Activated T-helper 1 cell treated with anti-CD3 and anti-CD28 coated beads, Interleukin-12 subunit alpha, Interleukin-12 subunit beta, Interleukin-2, Interleukin-4 antibody, amounts not matched to agents 30 ng/mL and 10 ng/mL and 1 ng/mL, durations not matched to agents 14 hours and 24 hours and 36 hours (primary cell): ENCODE measurements at places on chromosomes 4 and X. TPM values are rescaled to one million over a fixed set of nuclear protein-coding genes. Genes with fewer than 3 reads are reported as not detected.

DNA sequence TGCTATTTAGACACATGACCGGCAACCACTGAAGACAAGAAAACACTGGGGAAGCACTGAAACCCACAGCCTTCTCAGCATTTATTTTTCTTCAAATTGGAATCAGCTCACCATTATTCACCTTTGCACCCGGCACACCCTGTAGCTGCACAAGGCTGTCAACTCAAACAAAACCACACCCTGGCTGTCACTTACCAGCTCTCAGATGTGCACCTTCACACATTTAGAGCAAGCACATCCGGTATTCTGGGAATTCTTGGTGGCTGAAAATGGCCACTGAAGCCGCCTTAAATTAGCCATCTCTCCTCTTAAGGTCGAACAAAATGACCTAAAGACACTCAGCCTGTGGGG is 5.9 kb downstream of the ZFYVE28 start:
- peaks cover 12% of the 10 kb centered on the region for H3K27me3 ChIP-seq
- peak overlapping the region; percentile 93 for H3K27ac ChIP-seq
- peak; percentile 71 for DNase-seq

- no peak overlapping the region for H3K4me3 ChIP-seq
- no peak overlapping the region for H3K27ac ChIP-seq
- DNase-seq = no peak
- H3K4me1 ChIP-seq = no peaks in the 10 kb centered on the region
- no peaks in the 10 kb centered on the region for H3K27me3 ChIP-seq
Observed at GRCh38 chr4:168887809-168888208, 122.2 kb downstream of the CBR4 start.

DNA sequence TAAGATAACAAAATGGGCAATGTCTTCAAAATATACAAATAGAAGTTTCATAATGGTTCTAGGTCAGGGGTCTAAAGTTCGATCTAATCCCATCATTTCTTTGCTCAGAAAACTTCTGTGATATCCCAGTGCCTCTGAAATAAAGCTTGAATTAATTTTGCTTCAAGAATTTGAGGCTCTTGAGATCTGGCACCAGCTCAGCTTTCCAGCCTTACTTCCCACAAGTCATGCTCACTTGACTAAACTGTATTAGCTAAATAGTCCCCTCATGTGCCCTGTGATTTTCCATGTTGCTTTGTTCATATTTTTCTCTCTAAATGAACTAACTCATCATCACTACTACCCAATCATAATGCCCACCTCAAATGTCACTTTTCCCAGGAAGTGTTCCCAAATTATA is 50.8 kb upstream of the MBNL3 start:
- H3K4me3 ChIP-seq = no peak overlapping the region
- peaks cover 6% of the 10 kb centered on the region for H3K27me3 ChIP-seq
- H3K4me1 ChIP-seq = no peaks in the 10 kb centered on the region
- H3K36me3 ChIP-seq = no peaks in the 10 kb centered on the region
- DNase-seq = no peak
- H3K27ac ChIP-seq = no peak overlapping the region

DNA sequence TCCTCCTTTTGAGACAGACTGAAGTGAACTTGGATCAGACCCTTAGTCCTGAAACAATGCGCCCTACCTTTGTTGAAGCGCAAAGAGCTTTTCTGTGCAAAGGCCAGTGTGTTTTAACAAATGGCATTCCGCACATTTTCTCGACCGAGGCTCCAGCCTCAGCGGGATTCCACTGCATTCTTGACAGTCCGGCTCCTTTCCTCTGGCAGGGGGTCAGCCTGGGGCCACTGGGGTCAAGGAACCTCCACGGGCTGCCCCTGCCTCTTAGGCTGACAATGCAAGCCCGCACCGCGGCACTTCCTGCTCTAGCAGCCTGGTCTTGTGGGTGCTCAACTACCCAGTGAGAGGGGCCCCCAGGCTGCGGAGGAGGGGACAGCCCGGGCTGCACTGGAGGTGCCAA is 47.2 kb upstream of the TFDP3 start:
- H3K4me3 ChIP-seq = no peak overlapping the region
- no peaks in the 10 kb centered on the region for H3K36me3 ChIP-seq
- H3K27me3 ChIP-seq = no peaks in the 10 kb centered on the region
- no peak for DNase-seq
- no peak overlapping the region for H3K27ac ChIP-seq
- H3K4me1 ChIP-seq = no peaks in the 10 kb centered on the region

DNA sequence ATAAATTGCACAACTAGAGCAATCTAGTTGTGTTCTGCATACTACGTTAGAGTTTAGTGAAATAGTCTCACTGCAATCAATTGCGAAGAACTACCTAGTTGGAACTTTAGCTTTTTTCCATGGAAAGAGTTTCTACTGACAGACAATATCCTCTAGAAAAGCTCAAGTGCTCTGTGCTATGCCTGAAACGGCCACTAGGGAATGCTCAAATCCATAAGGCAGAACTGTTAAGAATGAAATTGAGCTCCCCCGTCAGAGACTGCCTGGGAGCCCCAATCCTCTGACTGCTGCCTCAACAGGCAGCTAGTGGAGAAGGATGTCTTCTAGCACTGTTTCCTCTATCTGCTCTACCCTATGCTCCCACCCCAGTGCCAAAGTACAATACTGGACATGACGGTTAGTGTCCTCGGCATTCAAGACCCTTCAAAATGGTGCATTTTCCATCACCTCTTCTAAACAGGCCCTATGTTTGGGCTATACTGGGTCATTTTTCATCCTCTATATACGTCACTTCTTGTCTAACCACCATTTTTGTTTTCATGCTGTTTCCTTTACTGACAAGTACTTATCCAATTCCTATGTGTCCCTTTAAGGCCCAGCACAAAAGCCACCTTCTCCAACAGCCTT is 35.3 kb downstream of the FRMD7 start:
- H3K4me3 ChIP-seq = no peak overlapping the region
- no peaks in the 10 kb centered on the region for H3K36me3 ChIP-seq
- H3K4me1 ChIP-seq = peaks cover 11% of the 10 kb centered on the region
- H3K27me3 ChIP-seq = no peaks in the 10 kb centered on the region
- DNase-seq = peak; percentile 0

- no peaks in the 10 kb centered on the region for H3K4me1 ChIP-seq
- H3K27ac ChIP-seq = no peak overlapping the region
- no peak overlapping the region for H3K4me3 ChIP-seq
- no peak for DNase-seq
- H3K36me3 ChIP-seq = no peaks in the 10 kb centered on the region
Observed at GRCh38 chr4:113921089-113921794, 58.2 kb downstream of the ARSJ start.

GRCh38 chr4:76611616-76612207 is 176.7 kb downstream of the SHROOM3 start:
- no peaks in the 10 kb centered on the region for H3K4me1 ChIP-seq
- no peak for DNase-seq
- no peak overlapping the region for H3K4me3 ChIP-seq

DNA sequence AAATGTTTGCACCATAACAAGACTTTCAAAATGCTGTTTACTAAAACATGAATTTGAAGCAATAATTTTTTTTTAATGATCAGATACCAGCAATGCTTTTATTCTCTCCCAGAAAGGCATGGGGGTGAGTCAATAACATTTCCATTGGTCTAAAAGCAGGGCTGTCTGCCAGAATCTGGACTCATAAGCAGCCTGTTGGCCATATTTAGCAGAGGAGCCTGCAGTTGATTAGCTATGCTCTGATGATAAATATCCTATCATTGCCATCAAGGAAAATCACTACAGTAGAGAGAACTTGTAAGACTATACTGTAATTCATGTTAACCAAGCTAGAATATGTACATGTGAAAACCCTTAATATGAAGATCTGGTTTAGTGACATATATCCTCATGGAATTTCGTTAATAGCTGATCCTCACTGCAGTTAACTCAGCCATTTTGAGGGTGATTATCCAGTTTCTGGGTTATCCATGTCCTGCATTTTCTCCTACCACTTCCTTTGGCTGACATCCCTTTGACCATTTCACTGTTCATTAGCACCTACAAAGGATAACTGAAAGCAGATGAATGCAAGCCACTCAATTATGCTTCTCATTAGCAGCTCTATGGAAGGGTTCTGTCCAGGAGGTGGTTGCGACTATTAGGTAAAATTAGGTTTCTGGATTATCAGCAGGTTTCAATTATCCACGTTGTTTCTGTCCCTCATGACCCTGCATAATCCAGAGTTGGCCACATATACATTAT is 72.9 kb upstream of the DIAPH2 start:
- H3K36me3 ChIP-seq = no peaks in the 10 kb centered on the region
- DNase-seq = no peak
- H3K27me3 ChIP-seq = no peaks in the 10 kb centered on the region
- no peak overlapping the region for H3K4me3 ChIP-seq
- H3K27ac ChIP-seq = no peak overlapping the region

GRCh38 chr4:138952411-138952810 is 63.2 kb upstream of the NOCT start:
- no peaks in the 10 kb centered on the region for H3K4me1 ChIP-seq
- no peak overlapping the region for H3K4me3 ChIP-seq
- DNase-seq = no peak
- H3K27ac ChIP-seq = no peak overlapping the region

- H3K4me3 ChIP-seq = no peak overlapping the region
- peaks cover 20% of the 10 kb centered on the region for H3K36me3 ChIP-seq
- no peaks in the 10 kb centered on the region for H3K27me3 ChIP-seq
- H3K4me1 ChIP-seq = no peaks in the 10 kb centered on the region
- H3K27ac ChIP-seq = no peak overlapping the region
Observed at GRCh38 chr4:169652535-169652934, 32.2 kb downstream of the CLCN3 start.

- peak overlapping the region; percentile 84 for H3K4me3 ChIP-seq
- no peaks in the 10 kb centered on the region for H3K36me3 ChIP-seq
- peaks cover 47% of the 10 kb centered on the region for H3K27me3 ChIP-seq
- H3K4me1 ChIP-seq = peaks cover 12% of the 10 kb centered on the region
Observed at GRCh38 chr4:125315576-125316400, 1.0 kb downstream of the FAT4 start.

GRCh38 chrX:135649029-135649428 is 64.4 kb upstream of the CT45A1 start:
- no peaks in the 10 kb centered on the region for H3K27me3 ChIP-seq
- no peak for DNase-seq
- H3K4me1 ChIP-seq = no peaks in the 10 kb centered on the region
- no peak overlapping the region for H3K27ac ChIP-seq
- H3K4me3 ChIP-seq = no peak overlapping the region

DNA sequence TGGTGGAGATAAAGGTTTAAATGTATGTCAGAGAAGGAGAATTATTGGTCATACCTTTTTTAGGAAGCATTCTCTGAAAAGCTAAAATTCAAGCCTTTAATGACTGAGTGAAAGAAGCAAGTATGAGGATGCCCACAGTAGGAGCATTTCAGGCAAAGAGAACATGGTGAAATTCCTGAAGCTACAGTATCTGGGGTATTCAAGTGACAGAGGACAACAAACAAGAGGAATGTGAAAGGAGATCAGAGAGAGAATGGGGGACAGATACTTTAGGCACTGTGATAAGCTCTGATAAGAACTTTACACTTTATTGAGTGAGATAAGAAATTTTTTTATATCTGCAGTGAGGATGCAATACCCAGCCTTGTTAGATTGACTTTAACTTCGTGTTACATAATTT is 621.3 kb upstream of the AGA start:
- no peak overlapping the region for H3K4me3 ChIP-seq
- H3K27ac ChIP-seq = no peak overlapping the region

DNA sequence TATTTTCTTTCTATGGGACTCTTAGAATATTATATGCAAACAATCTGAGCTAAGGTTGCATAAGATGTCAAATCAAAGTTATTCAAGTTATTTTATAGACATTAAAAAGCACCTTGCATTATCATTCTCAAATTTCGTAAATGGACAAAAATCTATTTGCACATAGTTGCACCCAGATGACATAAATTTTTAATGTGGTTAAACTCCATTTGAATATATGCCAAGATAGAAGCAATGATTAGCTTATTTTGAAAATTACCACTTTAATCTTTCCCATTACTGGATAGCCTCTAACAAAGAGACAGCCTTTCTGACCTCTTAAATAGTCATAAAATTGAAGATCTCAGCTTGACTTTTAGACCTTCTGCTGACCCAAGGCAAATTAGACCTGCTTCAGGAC is 386.8 kb downstream of the RAPGEF2 start:
- no peak overlapping the region for H3K27ac ChIP-seq
- no peaks in the 10 kb centered on the region for H3K4me1 ChIP-seq
- H3K4me3 ChIP-seq = no peak overlapping the region
- H3K27me3 ChIP-seq = peaks cover 8% of the 10 kb centered on the region

- H3K27ac ChIP-seq = no peak overlapping the region
- no peak overlapping the region for H3K4me3 ChIP-seq
- no peaks in the 10 kb centered on the region for H3K27me3 ChIP-seq
- no peaks in the 10 kb centered on the region for H3K36me3 ChIP-seq
- DNase-seq = no peak
Observed at GRCh38 chr4:151715881-151716280, 44.9 kb downstream of the GATB start.

GRCh38 chr4:145920205-145920604 is 18.4 kb downstream of the ZNF827 start:
- peaks cover 18% of the 10 kb centered on the region for H3K36me3 ChIP-seq
- no peak overlapping the region for H3K4me3 ChIP-seq
- no peak overlapping the region for H3K27ac ChIP-seq
- no peak for DNase-seq

DNA sequence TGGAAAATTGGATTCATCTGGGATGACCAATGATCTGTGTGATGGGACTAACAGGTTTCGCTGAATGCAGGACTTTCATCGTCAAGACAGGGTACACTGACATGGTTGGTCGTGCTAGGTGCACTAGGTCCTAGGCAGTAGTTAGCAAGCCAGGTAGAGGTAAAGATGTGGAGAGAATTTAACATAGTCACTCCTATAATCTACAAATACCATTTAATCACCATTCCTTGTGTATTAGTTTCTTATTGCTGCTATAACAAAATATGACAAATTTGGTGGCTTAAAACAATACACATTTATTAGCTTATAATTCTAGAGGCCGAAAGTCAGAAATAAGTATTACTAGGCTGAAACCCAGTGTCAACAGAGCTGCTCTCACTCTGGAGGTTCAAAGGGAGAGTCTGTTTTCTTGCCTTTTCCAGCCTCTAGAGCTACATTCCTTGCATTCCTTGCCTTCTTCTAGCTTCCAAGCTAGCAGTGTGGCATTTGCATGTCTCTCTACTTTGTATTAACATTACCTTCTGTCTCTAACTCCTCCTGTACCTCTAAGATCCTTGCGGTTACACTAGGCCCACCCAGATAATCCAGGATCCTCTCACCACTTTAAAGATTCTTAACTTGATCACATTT is 98.7 kb upstream of the GRIA3 start:
- no peak overlapping the region for H3K4me3 ChIP-seq
- H3K27me3 ChIP-seq = no peaks in the 10 kb centered on the region
- H3K4me1 ChIP-seq = no peaks in the 10 kb centered on the region
- DNase-seq = no peak
- no peaks in the 10 kb centered on the region for H3K36me3 ChIP-seq

- H3K36me3 ChIP-seq = no peaks in the 10 kb centered on the region
- DNase-seq = no peak
- no peaks in the 10 kb centered on the region for H3K4me1 ChIP-seq
- no peak overlapping the region for H3K4me3 ChIP-seq
- no peak overlapping the region for H3K27ac ChIP-seq
- H3K27me3 ChIP-seq = no peaks in the 10 kb centered on the region
Observed at GRCh38 chr4:131509521-131509920, 1639.6 kb upstream of the PCDH10 start.

- H3K4me1 ChIP-seq = no peaks in the 10 kb centered on the region
- H3K4me3 ChIP-seq = no peak overlapping the region
- no peaks in the 10 kb centered on the region for H3K27me3 ChIP-seq
- H3K36me3 ChIP-seq = no peaks in the 10 kb centered on the region
- DNase-seq = no peak
- H3K27ac ChIP-seq = no peak overlapping the region
Observed at GRCh38 chr4:141435446-141436225, 200.7 kb upstream of the IL15 start.

Gene PRDM5
- total RNA-seq = not detected in 2 replicates

Gene MAOB
- not detected in 2 replicates for total RNA-seq

Gene TLR1
- 1.9 and 2.7 TPM in 2 replicates for total RNA-seq

Gene ZCCHC18
- 0.57 and 0.76 TPM in 2 replicates for total RNA-seq

Gene SNX12
- 47.9 and 51.9 TPM in 2 replicates for total RNA-seq

Gene STK32B
- not detected in 2 replicates for total RNA-seq

Gene TRAM1L1
- total RNA-seq = not detected in 2 replicates

Gene FLNA
- 854 and 873 TPM in 2 replicates for total RNA-seq
